ENCODE measurements at places on chromosomes 7 and 10.

- DNase-seq: no peak
Measured at GRCh38 chr7:79933144-79933543, 201.5 kb upstream of the GNAI1 start.

DNA sequence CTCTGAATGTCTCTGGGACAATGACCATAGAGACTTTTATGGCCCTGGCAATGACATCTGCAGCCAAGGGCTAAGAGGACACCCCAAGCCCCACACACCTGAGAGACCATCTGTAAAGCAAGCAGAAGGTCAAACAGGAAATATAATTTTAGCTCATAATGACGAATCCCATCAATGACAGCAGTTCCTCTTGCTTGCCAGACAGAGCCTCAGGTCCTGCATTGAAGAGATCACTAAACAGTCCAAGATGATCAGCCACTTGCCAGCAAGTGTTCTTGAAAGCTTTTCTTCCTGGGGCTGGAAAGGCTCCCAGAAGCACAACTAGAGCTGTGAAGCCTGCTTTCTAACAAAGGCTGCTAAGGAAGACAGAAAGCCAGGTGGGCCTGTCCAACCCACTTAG lies 993.7 kb upstream of the AUTS2 start:
- no peak for DNase-seq

DNA sequence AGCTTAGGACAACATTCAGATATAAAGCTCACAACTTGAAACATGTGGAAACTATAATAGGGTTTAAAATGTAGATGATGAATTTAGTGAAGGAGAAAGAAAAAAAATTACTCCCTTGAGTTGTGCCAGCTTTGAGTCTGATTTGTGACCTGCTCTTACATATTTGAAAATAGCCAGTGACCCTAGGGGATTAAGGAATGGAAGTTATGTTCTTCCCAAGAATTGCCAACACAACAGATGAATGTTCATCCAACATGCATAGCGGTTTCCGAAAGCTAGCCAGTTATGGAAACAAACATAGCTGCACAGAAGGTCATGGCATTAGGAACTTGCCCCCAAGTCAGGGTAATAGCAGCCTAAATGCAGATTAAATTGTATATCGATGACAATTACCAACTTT lies 10.8 kb downstream of the TMEM196 start:
- no peak for DNase-seq

DNA sequence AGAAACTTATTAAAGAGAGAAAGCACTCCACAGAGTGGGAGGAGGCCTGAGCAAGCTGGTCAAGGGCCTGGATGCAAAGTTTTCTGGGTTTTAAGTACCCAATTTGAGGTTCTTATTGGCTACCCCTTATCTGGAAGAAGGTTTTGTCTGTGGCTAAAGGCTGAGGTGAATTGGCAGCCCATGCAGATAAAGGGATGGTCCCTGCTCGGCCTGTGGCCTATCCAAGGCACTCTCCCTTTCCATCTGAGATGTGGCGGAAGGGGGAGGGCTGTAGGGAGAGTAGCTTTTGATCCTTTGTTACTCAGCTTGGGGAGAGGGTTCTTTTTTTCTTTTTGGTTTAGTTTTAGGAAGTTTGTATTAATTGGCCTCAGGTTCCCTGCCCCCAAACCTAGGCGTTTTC lies 465.1 kb downstream of the ATRNL1 start:
- DNase-seq: no peak

- DNase-seq: no peak
Measured at GRCh38 chr10:93876381-93876780, 17.4 kb upstream of the SLC35G1 start.

GRCh38 chr7:97845622-97846203 lies 26.5 kb downstream of the ASNS start:
- DNase-seq: peak; percentile 35

GRCh38 chr7:2104107-2104710 lies 128.5 kb downstream of the MAD1L1 start:
- DNase-seq: no peak

DNA sequence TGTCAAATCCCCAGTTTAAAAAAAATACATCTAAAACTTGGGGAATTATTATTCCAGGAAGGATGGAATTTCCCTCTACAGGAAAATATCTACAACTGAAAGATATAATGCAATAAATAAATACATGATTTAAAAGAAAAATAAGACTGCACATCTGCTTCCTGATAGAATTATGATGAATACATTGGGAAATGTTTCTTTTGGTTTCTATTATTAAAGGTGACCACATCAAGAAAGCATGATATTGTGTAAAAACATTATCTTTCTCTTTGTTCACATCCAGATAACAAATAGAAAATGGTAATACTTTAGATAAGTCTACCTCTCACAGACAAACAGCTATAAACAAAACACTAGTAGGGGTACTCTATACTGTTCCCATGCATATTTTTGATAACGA lies 19.2 kb downstream of the SEMA3D start:
- DNase-seq: no peak

GRCh38 chr10:123896246-123896927 lies 4.8 kb upstream of the CPXM2 start:
- no peak for DNase-seq

DNA sequence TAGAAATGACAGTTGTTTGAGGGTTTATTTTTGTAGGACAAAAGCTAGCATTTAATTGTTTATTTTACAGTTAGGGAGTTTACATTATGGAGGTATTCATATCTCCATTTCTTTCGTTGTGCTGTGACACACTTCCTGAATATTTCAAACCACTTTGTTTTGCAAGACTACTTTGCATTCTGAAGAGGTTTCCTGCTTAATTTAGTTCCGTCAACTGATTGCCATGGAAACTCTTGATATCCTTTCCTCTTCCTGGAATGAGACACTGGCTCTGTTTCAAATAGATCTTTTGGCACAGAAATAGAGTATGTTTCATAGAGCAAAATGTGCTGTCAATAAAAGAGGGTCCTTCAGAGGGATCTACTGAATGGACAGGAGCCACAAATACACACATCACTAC lies 159.5 kb upstream of the AGR3 start:
- DNase-seq: no peak

DNA sequence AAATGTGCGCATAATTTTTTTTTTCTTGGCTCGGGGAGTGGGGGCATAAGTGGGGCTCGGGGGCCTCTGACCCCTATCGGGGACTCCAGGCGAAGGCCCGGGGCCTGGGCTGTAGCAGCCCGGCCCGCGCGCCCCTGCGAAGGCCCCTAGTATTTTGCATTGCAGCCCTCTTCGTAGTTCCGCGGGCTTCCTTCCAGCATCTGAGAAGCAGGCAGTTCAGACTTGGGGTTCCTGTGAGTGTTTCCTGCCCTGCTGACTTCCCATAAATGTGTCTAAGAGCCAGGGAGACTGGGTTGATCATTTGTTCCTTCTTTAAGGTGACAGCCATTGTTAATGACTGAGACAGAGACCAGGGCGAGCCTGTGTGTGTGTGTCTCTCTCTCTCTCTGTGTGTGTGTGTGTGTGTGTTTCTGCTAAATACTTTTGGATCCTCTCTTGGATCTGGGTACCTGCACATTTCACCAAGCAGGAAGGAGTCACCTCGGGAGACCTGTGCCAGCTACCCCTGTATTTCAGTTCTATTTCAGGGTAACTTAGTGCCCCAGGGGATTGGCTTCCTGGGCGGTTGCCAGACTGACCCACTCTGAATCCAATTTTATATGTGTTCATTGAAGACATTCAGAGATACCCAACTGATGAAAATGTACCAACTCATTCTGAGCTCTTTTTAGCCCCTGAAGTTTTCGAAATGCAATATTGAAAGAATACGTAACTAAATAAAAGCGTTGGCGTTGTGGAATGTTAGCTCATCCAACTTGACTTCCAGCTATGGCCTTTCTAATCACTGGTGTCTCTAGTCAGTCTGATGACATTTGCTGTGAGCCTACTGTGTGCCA lies 805 bp downstream of the MSRB2 start:
- peak; percentile 21 for DNase-seq

GRCh38 chr7:101902680-101903514 lies 85.5 kb downstream of the CUX1 start:
- no peak for DNase-seq

GRCh38 chr10:128943111-128943510 lies 523.9 kb upstream of the MGMT start:
- no peak for DNase-seq

- DNase-seq: no peak
Measured at GRCh38 chr7:27641581-27642230, 21.0 kb downstream of the HIBADH start.

DNA sequence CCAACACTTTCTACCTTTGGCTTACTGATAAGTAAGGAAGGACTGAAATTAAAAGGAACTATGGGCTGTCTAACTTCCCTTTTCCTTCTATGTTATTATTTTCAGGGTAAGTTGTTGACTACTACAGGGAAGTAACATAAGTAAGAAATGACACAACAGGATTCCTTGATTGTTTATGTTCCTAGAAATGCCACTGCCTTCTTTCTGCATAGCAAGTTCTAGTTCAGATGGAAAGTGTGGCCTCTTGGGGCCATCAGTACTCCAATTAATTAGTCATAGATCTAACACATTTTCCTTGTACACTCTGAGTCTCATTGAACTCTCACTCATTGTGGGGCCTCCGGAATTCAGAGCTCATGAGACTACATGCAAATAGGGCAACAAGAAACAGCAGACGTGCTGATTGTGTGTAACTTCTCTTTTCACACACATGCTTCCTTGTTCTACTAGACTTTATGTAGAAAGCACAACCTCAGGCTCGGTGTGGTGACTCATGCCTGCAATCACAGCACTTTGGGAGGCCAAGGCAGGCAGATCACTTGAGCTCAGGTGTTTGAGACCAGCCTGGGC lies 35.3 kb upstream of the HIBADH start:
- DNase-seq: no peak

DNA sequence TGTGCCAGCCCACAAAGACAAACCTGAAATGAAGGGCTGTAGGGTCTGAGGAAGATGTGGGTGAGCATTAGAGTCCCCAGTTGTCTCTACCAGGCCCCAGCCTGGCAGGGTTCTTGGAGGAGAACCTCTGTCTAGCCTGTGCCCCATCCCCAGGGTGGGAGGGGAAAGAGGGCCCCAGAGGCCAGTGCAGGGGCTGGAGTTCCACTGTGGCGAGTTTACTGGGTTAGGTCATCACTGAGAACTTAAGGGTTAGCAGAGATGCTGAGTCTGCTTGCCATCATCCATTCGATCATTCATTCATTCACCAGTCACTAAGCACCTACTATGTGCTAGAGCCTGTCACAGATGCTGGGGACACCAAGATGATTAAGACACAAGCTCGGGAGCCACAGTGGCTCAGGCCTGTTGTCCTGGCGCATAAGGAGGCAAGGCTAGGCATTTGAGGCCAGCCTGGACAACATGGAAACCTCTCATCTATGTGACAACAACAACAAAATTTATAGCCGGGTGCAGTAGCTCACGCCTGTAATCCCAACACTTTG lies 2.6 kb downstream of the ANKRD2 start:
- DNase-seq: no peak

- DNase-seq: peak; percentile 61
Measured at GRCh38 chr7:147245274-147245673, 1128.7 kb downstream of the CNTNAP2 start.

- DNase-seq: peak; percentile 75
Measured at GRCh38 chr7:26200038-26200443, 505 bp downstream of the HNRNPA2B1 start.

- DNase-seq: no peak
Measured at GRCh38 chr7:18128846-18129245, 101.2 kb upstream of the PRPS1L1 start.

DNA sequence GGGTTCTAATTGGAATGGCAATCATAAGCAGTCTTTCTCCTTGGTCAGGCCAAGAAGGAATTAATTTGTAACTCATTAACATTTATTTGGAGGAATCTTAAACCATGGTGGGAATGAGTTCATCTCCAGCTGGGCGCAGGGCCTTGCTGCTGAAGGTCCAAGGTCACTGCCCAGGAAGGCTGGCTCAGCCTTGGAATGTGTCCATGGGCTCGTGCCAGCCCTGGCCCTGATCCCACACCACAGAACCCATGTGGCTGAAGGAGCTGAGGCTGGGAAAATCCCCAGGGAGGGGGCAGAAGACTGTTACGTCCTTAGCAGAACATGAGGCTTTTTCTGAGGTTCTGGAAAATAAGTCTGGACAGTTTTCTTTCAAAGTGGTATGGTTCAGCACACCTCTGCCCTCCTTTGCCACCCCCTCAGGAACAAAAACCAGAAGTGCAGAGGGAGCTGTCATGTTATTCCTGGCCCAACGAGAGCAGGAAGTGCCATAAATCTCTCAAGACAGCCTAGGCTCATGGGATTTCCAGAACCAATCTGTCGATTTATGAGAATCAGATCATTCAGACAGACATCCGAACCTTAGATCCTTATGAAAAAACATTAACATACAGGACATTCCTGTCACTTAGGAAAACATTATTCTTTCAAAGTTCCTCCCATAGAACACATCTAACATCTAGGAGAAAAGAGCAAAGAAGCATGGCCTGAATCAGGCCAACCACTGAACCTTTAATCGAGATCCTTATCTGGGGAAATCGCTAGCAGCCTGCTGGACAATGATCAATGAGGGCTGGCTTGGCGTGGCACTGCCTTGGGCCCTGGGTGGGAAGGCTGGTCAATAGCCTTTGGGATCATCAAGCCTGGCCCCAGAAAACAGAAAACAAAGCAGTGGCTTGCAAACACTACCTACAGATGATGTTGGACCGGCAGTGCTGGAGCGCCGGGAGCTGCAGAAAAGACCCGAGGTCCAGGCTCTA lies 134.3 kb downstream of the TAX1BP1 start:
- DNase-seq: no peak

DNA sequence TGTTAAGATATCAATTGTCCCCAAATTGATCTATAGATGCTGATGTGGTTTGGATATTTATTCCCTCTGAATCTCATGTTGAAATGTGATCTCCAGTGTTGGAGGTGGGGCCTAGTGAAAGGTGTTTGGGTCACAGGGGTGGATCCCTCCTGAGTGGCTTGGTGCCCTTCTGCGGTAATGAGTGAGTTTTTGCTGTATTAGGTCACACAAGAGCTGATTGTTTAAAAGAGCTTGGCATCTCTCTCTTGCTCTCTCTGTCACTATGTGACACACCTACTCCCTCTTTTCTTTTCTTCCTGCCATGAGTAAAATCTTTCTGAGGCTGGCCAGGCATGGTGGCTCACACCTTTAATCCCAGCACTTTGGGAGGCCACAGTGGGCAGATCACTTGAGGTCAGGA lies 98.2 kb upstream of the KAT6B start:
- no peak for DNase-seq

Data from NCI-H2171 treated with DMSO at 0.1 percent for 48 hours (cell line).